ENCODE measurements at places on chromosomes 12 and 14.
A peak's percentile ranks its signal among the peaks of the same experiment; 100 is the strongest.

DNA sequence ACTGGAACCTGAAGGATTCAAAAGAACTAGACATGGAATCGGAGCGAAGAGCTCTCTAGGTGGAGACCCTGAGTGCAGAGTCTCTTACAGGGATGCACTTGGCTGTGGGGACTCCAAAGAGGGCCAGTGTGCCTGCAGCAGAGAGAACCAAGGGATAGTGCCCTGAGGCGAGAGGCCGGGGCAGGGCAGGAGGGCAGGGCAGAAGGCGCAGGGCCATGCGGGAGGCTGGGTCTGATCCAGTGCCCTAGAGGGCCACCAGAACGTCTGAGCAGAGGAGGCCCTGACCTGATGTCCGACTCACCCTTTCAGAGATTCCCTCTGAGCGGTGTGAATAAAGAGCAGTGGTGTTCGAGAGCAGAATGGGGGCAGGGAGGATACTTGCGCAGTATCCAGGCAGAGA, 205.4 kb upstream of the FKBP4 start:
- no peak for DNase-seq

DNA sequence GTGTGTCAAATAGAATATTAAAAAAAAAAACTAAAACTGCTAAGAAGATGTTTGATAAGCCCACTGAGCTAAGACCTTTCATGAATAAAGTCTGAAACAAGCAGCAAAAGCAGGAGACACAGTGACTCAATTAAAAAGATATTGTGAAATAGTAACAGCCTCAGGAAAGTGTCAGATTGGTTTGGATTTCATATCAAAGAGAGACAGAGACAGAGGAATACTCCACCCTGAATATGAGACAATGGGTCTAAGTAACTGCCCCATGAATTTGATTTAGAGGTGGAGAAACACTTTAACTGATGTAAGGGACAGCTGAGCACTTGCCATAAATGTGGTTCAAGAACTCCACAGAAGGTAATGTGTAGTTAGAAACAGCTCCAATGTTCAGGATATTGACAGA, 277.9 kb upstream of the FOXG1 start:
- no peak for DNase-seq

GRCh38 chr12:62351326-62351725, 91.1 kb downstream of the USP15 start:
- DNase-seq = no peak

- DNase-seq = no peak
These were observed 50.4 kb downstream of the MYRFL start for GRCh38 chr12:69875416-69875935.

DNA sequence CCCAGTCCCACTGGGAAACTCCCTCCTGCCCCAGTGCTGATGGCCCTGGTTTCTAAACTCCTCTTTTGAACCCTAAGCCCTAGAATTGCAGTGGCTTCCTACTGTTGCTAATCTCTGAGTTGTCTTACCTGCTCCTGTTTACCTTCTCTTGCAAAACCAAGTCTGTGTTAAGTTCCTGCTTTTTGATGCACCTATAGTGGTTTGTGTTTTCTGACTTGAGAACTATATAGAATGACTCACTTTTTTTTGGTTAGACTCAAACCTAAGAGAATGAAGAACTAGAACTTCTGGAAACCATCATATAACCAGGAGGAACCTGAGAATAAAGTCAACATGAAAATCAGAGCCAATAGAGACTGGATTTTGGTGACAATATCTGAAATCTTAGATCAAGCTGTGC, 5.5 kb upstream of the GAS2L3 start:
- no peak for DNase-seq

- DNase-seq = peak; percentile 47
These were observed 412 bp upstream of the TEP1 start for GRCh38 chr14:20413744-20414082.

GRCh38 chr14:68236582-68237458, 417.2 kb downstream of the RAD51B start:
- no peak for DNase-seq

DNA sequence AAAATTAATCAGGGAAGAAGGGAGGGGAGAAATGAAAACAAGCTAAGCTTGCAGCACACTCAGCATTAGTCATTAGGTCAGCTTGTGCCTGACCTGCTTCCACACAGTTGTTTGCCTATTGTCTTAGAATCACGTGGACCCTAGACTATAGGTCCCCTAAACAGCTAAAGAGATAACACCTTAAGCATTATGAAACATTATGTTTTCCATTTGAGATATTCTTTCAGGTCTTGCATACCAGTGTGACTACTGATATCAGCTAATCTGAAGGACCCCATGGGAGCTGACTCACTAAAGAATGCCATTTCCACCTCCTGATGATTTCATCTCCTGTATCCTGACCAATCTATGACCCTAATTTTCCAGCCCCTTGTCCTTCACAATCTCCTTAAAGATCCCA, 154.1 kb upstream of the FUT8 start:
- no peak for DNase-seq

DNA sequence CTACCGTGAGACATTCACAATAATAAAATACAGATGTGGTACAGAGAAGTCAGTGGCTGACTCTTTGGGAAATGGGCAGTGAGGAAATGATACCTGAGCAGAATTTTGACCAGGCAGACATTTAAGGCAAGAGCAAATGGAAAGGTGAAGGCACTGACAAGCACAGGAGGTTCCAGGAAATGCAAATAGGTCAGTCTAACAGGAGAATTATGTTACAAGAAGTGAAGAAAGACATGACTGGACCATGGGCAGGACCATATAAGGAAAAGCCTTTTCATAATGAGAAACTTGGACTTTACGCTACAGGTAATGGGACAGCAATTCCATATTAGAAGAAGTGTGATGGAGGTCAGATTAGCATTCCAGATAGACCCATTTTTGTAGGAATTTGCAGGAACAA, 338.9 kb downstream of the PDZRN4 start:
- DNase-seq = no peak

DNA sequence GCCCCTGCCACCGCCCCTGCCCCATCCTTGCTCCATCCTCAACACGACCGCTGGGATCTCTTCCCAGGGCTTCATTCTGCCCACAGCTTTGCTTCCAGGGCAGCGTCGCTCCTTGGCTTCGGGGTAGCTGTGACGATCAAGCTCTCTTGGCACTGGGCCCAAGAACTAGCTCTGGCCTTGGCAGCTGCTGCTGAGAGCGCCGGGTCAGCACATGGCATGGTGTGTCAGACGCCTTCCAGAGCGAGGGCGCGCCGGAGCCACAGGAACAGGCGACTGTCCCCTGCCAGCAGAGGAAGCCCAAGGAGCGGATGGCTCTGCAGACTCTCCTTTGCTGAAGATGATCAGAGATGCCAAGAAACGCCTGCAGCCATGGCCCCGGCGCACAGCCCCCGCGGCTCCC, 15.9 kb downstream of the RAB35 start:
- DNase-seq = no peak

- no peak for DNase-seq
These were observed 2.2 kb downstream of the DHRS1 start for GRCh38 chr14:24297190-24297964.

DNA sequence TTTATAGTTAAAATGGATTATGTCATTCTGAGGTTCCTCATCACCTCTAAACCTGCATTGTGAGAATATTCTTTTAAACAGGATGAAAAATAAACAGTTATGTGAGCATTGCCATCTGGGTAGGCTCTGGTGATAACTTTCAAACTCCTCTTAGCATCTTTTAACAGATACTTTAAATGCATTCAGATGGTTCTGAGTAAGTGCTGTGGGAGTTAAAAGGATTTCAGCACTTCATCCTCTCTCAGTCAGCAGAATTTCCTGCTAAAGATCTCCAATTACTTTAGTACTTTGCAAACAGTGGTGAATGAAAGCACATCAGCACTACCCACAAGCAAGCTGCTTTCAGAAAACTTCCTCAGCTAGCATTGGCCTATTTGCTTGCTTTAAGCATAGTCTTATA, 59.3 kb upstream of the TMTC1 start:
- no peak for DNase-seq

GRCh38 chr14:35213869-35214387, 78.3 kb upstream of the PSMA6 start:
- DNase-seq = no peak

- peak; percentile 43 for DNase-seq
These were observed 46.7 kb downstream of the RIN3 start for GRCh38 chr14:92560106-92560865.

DNA sequence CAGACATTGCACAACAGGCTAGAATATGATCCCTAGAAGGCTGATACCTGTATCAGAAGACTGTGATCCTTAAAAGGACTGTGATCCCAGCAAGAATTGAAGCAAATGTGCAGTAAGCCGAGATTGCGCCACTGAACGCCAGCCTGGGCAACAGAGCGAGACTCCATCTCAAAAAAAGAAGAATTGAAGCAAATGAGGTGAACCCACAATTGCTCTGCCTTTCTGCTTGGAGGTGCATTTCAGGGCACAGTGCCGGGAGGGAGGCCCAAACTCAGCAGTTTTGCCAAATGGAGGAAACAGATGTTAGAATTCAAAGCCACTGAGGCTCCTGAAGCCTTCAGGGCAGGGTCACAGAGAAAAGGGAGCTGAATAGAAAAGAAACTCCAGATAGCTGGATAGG, 61.1 kb upstream of the COCH start:
- no peak for DNase-seq

GRCh38 chr12:27026257-27026656, 3.9 kb downstream of the MED21 start:
- DNase-seq = no peak

DNA sequence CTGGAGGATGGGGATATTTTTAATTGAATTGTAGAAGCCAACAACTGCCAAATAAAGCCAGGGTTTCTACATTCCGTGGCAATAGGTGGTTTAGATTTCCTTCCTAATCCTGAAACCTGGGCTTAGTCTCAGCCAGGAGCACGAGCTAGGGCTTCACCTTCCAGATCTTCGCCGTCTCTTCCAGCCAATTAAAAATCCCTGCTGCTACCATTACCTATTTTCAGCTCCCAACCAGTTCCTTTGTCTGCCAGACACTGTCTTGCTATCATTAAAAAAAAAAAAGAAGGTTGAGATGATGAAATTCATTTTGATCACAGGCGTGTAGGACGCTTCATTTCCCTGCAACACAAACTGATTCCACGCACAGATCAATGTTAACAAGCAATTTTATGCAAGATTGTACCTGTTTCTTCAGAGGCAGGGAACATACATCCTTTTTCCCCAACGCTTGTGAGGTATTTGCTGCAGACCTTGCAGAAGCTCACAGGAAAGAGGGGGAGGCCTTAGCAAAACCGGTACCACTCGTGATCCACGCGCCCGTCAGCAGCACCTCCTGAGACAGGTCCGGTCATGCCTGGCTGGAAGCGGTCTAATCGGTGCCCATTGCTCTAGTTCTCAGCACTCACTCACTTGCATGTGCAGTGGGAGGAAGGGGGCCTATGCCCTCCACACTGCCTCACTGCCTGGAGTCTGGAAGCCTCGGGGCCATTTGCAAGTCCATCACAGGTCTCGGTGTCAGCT, 65.1 kb downstream of the SLC6A12 start:
- no peak for DNase-seq

DNA sequence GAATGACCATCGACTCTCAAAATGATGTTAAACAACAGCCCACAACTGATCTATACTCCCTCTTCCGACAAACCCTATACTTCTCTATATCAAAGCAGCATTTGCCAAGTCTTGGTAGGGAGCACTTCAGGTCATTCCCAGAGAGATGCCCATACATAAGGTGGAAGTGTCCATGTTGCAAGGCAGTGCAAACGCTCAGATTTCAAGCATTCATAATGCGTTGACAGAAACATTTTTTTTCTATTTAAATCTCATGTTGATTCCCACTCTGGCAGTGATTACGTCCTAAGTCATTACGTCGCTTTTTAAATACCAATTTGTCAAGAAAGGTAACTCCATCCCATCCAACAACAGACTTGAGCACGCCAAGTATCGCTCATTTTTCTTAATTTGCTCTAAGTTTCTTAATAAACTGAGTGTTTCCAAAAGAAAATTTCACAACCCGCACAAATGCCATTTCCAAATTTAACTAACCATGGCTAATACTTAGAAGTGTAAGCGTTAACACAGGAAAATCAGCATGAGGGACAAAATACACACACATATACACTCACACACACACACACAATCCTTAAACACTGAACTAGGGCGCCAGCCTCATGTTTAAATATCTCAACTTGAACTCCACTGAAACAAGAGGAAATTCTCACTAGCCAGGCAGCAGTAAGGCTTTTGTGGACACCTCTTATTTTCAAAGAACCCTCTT, 1.1 kb downstream of the GXYLT1 start:
- no peak for DNase-seq

GRCh38 chr14:103862393-103862782, 15.0 kb upstream of the PPP1R13B start:
- no peak for DNase-seq

DNA sequence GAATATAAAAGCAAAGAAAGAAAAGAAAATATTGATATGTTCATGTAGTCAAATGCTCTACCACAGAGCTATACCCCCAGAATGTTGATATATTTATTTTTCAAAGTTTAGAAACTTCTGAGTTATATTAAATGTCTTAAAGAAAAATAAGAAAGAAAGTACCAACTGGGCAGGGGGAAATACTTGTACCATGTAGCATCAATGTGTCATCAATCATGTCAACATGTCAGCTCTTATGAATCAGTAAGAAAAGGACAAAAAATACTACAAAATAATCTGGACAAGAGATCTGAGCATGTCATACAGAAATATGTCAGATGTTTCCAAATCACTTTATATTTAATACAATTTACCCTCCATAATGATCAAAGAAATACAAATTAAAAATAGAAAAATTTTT, 595.1 kb upstream of the ATP2B1 start:
- DNase-seq = no peak

- no peak for DNase-seq
These were observed 20.1 kb downstream of the PIWIL1 start for GRCh38 chr12:130357729-130358330.

- no peak for DNase-seq
These were observed 54.9 kb upstream of the SRSF5 start for GRCh38 chr14:69711881-69712560.

Measured in CD4-positive, alpha-beta T cell treated with Interleukin-4 for 4 hours (primary cell).